Germinal center (tissue), 1 donor: ENCODE measurements at places on chromosomes 3 and 15.

DNA sequence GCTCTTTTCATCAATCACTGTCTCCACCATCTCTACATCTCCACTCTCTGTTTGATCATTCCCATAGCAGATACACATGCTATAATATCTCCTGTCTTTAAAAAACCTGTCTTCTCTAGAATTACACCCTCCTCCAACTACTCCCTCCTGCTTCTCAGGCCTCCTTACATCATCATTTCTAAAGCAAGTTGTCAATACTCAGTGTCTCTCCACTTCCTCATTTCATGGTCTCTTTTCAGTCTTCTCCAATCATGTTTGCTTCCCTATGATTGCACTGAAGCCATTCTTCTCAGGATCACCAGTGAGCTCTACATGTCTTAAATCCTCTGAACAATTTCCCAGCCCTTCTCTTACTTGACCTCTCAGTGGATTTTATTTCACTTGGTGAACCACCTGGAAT, 87.0 kb upstream of the ZNF280D start:
- no peak for DNase-seq

DNA sequence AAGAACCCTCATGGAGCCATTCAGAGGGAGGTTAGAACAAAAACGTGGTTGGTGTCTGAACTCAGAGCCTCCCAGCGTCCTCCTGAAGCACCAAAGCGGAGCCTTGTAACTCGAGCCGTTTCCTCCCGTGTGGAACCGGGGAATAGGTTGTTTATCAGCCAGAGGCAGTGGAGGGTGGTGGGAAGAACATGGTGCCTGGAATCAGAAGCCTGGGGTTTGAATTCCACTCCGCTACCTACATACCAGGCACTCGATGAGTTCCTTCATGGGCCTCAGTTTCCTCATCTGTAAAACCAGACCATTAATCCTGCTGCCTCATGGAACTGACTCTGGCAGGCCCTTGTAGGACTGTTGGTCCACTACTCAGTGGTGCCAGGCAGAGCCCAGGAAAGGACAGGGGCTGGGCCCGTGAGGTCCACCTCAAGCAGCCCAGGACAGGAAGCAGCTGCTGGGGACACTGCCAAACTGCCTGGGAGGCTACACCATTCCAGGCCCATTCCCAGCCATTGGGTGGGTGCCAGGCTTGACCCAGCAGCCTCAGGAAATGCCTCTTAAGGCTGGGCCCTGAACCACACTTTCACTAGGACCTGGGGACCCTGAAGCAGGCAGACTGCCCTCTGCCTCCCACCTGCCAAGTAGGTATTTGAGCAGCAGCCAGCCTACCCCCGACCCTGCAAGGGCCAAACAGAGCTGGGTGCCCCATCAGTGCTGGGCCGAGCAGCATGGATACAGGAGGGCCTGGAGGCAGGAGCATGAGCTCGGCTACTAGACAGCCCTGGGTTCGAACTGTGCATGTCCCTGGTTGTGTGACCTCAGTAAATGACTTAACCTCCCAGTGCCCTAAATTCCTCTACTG, 33.4 kb downstream of the PRKCD start:
- no peak for DNase-seq

DNA sequence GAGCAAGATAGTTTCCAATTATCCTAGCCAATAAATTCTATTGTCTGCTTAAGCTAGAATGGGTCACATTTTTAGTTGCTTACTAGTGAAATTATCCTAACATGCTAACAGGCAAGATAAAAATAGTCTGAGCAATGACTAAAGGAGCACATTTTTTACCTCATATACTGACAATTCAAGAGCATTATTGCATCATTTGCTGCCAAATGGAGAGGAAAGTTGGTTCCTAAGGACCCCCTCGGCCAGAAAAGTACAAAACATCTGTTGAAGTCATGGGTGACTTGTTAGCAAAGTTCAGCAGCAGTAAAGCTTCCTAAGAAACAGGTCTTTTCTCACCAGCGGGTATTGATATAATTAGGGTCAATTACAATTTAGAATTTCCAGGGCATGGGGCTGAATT, 1001.0 kb downstream of the FHIT start:
- DNase-seq = no peak

GRCh38 chr3:116929505-116930222, 220.1 kb downstream of the TUSC7 start:
- DNase-seq = no peak

- no peak for DNase-seq
These were observed 92.4 kb downstream of the MB21D2 start for GRCh38 chr3:192825216-192825615.

DNA sequence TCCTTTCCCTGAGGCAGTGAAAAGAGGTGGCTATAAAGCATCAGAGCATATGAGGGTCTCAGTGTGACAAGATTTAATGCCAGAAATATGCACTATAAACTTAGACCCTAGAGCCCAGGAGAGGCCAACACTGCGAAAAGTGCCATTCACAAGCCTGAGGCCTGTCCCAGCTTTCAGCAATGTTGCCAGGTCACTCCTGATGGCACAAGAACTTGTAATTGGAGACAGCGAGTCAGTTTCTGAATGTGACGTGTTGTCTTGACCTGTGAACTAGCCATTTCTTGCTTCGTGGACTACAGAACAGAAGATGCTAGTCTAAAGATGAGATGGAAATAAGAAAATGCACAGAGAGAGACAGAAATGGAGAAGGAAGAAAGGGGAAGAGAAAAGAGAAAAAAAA, 87.9 kb downstream of the WDR72 start:
- no peak for DNase-seq

DNA sequence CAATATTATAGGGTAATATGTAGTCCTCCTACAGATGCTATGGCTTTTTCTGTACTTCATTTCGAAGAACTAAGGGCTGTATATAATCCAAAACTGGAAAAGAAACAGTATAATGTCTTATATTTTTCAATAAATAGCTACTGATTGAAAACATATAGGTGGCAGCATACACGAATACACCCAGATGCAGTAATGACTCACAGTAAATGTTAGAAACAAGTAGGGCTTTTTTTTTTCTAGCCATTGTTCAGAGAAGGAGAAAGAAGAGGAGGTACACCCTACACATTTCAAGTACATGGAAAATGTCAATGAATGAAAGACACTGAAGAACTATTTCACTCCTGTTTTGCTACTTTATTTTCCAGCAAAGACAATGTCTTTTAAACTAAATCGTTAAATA, 9.4 kb downstream of the DAZL start:
- no peak for DNase-seq

DNA sequence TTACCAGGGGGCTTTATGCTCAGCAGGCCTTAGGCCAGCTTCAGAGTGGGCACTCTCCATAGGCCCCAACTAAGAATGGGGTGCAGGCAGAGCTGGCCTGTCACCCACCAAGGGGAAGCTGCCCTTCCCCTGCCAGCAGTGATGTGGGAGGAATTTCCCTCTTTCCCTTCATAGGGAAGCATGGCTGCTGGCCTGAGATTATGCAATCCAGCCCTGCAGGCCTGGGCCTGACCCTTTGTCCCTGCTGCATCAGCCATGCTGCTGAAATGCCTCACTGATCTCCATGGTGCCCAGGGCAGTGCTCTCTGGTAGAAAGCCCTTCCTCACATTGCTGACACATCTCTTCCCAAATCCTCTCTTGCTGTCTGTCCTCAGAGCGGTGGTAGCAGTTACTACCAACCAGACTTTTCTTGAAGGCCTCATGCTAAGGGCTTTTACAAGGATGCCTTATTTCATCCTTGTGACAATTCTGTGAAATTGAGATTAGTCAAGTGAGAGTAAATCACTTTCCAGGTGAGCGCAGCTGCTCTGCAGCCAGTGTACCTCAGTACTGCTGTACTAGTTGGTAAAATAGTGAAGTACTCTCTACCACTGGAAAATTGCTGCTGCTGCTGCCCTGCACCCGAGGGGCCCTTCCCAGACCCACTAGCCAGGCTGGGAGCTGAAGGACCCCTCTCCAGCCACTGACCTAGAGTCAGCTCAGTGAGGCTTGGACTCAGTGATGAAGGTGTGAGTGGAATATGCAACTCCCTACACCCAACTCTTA, 33.8 kb downstream of the MRAS start:
- DNase-seq = no peak

- peak; percentile 56 for DNase-seq
These were observed 44.0 kb downstream of the MFSD1 start for GRCh38 chr3:158845765-158846350.

- DNase-seq = peak; percentile 2
These were observed 542 bp downstream of the PLOD2 start for GRCh38 chr3:146160321-146160963.

GRCh38 chr15:69156736-69157381, 3.6 kb upstream of the GLCE start:
- DNase-seq = no peak

- DNase-seq = no peak
These were observed 119.1 kb downstream of the ADCY5 start for GRCh38 chr3:123329636-123330340.

DNA sequence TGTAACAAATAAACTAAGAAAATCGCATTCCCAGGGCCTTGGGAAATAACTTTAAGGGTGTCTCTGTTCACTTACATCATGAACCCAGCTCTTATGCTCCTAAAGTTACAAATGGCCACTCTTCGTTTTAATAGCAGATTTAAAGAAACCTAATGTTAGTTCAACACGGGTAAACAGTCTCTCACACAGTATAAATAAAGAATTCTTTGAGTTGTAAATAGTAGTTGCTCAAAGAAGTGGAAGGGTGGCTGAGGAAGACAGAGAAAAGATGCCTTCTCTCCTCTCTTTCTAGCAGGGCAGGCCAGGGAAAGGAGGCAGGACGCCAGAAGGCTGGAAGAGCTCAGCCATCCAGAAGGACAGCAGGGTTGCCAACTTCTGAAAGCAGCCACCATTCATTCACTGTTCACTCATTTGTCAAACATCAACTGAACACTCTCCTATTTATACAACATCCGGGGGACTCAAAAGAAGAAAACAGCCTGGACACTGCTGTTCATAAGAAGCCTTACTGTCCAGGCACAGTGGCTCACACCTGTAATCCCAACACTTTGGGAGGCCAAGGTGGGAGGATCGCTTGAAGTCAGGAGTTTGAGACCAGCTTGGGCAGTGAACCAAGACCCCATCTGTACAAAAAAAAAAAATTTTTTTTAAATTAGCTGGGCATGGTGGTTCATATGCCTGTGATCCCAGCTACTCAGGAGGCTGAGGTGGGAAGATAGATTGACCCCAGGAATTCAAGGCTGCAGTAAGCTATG, 47.3 kb downstream of the WWTR1 start:
- DNase-seq = no peak
